ENCODE measurements at places on chromosomes 2 and 18.
A peak's percentile ranks its signal among the peaks of the same experiment; 100 is the strongest.

DNA sequence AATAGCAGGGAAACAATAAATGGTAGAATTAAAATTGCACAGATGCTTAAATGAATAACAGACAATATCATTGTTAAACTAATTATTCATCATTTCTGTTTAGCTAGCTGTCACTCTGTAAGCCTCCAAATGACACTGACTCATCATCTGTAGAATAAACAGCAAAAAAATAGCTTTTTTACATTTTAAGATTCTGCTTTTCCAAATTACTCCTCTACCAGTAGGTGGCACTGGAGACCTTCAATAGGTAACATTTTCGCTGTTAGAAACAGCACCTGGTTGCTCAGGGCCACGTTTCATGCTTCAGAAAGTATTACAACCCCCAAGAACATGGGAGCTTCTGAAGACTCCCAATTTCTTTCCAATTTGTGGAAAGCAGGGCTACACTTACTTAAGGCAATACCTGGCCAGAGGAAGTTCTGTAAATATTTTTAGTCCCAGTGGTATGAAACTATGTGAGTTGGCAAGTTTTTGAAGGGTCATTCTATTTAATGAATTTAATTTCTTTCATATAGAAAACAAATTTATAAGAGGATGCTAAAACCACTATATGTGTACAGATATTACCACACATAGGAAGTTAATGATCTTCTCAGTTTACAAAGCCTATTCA, 45.4 kb downstream of the TTN start:
- peak; percentile 20 for DNase-seq

DNA sequence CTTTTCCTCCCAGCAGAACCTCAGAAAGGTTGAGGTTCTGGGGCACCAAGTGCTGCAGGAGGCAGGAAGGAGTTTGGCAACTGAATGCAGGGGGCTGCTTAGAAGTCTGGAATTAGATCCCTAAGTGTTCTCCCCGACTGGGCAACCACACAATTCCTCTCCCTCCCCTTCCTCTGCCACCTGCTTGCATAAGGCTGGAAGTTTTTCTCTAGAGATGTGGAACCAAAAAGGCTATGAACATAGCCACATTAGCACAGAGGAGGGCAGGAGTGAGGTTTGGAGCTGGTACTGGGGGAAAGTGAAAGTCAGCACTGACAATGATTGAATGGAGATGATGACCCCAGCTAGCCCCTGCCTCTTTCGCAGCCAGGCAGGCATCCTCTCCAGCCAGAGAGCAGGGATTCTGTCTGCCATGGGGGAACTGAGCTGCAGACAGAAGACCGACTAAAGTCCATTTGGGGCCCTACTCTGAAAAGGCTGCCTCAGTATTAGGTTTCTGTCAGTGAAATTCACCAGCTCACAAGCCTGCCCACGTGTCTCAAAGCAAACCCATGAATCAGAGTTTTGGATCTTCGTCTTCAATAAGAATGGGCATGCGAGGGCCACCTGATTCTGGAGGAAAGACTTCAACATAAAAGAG, 87.9 kb upstream of the ITGA6 start:
- no peak for DNase-seq

DNA sequence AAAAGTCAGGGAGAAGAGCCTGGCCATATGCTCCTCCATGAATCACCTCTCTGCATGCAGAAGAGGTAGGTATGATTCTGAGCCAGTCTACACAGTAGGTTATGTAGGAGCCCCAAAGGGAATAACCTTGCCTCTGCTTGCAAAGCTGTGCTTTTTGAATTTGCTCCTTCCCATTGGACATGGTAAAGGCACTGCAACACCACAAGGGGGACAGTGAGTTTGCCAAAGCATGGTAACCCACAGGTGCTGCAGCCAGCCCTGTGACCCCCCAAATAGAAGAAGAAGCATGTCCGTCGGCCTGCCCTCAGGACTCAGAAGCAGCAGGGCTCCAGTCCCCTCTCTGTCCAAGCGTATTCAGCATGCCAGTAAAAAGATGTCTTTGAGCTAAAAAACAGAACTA, 51.0 kb upstream of the BCL2L11 start:
- DNase-seq = no peak

DNA sequence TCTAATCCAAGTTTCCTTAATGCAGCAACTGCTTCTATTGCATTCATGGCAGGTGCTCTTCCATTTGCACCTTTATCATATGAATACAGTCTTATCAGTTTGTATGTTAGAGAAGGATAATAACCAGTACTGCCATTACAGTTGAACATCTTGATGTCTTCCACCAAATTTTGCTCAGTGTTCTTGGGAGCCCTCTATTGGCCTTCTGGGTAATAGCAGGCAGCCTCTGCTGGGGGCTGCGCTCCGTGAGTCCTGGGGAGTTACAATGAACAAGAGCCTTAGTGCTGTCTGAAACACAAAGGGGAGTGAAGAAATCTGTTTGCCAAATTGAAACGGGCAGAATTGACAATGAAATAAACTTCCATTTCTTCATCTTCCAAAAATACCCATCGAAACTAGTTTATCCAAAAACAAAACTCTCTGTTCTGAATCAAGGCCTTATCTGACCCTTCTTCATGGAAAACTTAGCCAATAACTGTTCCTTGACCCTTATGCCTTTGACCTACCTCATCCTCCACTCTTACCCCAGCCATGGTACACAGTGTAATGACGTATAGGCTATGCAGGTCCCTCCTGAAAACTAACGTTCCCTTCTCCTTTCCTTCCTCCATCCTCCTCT, 79.9 kb downstream of the ALK start:
- no peak for DNase-seq

DNA sequence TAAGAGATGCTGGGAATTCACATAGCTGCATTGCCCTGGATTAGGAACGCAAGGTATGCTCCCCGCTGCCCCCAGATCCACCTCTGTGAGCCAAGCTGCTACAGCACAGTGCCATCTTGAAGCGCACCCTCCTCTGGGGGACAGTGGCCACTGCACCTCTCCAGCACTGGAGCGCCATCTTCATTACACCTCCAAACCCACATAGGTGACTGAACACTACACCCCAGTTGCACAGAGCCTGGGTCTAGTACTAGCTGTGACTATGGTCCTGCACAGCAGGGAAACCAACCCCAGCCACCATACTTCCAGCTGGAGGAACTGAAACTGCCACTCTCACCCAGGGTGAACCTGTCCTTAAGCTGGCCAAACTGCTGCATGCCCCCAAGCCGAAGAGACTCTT, 84.6 kb downstream of the TMEM237 start:
- no peak for DNase-seq

DNA sequence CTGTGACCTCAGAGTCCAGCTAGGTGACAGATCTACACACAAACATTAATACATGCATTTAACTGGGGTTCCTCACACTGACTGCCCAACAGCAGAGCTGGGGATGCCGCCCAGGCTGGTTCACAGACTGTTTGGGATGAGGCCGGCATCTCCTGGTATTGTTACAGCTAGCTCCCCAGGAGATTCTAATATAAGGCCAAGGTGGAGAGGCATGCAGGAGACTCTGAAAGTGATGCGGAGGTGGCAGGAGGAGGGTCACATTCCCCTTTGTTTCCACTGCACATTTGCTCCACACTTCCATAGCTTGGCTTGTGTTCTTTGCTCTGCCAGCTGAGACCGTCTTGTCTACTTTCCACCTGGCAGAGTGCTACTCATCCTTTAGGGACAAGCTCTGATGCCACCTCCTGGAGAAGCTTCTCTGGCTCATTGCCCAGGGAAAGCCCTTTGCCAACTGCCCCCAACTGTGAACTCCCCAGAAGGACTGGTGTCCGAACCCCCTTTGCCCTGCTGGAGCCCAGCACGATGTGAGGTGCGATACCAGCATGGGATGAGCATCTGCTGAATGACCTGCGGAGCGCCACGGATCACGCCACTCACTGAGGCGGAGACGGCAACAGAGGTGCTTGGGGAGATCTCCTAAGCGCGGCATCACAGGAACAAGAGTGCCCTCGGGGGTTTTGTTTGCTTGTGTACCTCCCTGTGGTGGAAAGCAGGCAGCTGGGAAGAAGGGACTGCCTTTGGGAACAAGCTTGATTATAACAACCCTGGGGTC, 88.8 kb downstream of the UXS1 start:
- DNase-seq = no peak

- peak; percentile 72 for DNase-seq
Observed at GRCh38 chr2:226080334-226080733, 680.8 kb downstream of the NYAP2 start.
